ENCODE measurements at places on chromosomes 12 and 14. TPM values are rescaled to one million over a fixed set of nuclear protein-coding genes. Genes with fewer than 3 reads are reported as not detected.

TMEM121 gene
- total RNA-seq = not detected

RFC5 gene
- 42.7 TPM for total RNA-seq

ATF7 gene
- total RNA-seq = 28.7 TPM

LTB4R gene
- total RNA-seq = 7.3 TPM

SCFD1 gene
- 89.4 TPM for total RNA-seq

NYNRIN gene
- 5.9 TPM for total RNA-seq

PIANP gene
- 0.37 TPM for total RNA-seq

NEMP1 gene
- 40.1 TPM for total RNA-seq

LMO3 gene
- total RNA-seq = not detected

CACNA1C gene
- total RNA-seq = 0.05 TPM

OR4K17 gene
- total RNA-seq = not detected

BRI3BP gene
- 19.6 TPM for total RNA-seq

PRH2 gene
- not detected for total RNA-seq

LRRIQ1 gene
- total RNA-seq = not detected

OR4N2 gene
- not detected for total RNA-seq

ARHGEF40 gene
- 7.1 TPM for total RNA-seq

LMNTD1 gene
- total RNA-seq = not detected

SMAGP gene
- total RNA-seq = 95.1 TPM

GPR65 gene
- not detected for total RNA-seq

KIF5A gene
- total RNA-seq = 0.05 TPM

ATF1 gene
- 47.0 TPM for total RNA-seq

CD69 gene
- total RNA-seq = not detected

WSCD2 gene
- not detected for total RNA-seq

PPP1R36 gene
- total RNA-seq = 2.9 TPM

CCDC177 gene
- total RNA-seq = 0.82 TPM

BDKRB1 gene
- total RNA-seq = not detected

HOXC4 gene
- total RNA-seq = 4.1 TPM

CLEC4A gene
- total RNA-seq = 0.32 TPM

GALNT9 gene
- total RNA-seq = 0.45 TPM

RAB35 gene
- total RNA-seq = 65.1 TPM

TCL1A gene
- not detected for total RNA-seq

ELK3 gene
- 0.77 TPM for total RNA-seq

KICS2 gene
- 8.2 TPM for total RNA-seq

ISM2 gene
- 10.6 TPM for total RNA-seq

FOXG1 gene
- total RNA-seq = not detected
